ENCODE measurements at places on chromosomes 1 and 21. TPM values are rescaled to one million over a fixed set of nuclear protein-coding genes. Genes with fewer than 3 reads are reported as not detected.

GRCh38 chr1:54052431-54052933 lies 522 bp downstream of the TMEM59 start:
- DNase-seq: peak; percentile 88

DNA sequence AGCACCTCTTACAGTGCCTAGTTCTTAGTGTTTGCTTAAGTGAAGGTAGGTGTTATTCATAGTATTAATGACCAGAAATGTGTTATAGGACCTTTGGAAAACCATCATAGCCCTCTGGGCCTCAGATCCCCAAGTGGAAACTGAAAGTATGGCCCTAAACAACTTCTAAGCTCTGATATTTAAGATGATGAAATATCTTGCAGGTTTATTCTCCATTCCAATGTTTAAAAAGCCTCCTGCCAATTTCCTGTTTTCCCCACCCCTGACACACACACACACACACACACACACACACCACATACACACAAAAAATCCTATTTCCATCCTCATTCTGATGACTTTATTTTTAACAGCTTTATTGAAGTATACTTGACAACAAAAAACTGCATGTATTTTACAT lies 108.2 kb downstream of the DIRAS3 start:
- no peak for DNase-seq

DNA sequence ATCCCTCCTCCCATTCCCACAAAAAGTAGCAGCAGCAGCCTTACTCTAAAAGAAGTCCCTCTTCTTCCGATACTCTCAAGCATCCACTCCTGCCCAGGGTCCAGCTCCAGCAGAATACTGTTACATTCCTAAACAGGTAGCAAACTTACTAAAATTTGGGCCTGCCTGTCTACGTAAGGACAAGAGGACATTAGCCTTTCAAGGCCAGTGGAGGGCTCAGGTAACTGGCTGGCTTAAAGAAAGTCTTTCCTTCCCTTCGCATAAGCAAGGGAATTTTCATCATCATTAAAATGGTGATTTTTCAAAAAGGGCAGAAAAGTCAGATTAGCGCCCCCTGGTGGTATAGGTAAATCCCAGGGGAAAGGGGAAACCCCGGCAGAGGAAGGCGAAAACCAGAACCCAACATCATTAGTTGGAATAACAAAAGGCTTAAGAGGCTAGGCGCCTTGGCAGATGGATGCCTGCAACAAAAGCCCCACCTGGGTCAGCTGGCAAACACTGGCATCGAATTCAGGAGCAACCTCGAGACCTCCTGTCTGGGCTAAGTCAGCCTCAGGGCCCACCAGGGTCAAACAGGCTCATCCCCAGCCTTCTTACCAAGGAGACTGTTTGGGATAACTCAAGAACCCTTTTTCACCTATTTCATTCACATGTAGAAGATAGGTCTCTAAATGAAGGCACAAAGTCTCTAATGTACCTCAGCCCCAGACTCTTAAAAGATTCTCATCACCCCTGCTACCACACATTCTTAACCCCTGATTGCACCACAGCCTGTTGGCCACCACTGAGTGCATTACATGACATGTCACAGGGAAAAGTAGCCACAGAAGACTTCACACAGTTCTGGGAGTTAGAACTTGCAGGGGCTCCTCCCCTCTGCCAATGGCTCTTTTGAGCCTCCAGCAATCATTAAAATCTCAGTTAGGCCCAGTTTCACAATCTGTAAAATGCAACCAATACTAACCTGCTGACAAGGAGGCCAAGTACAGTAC lies 36.7 kb downstream of the ERI3 start:
- peak; percentile 67 for DNase-seq

Gene RER1
- total RNA-seq: 135 TPM

- DNase-seq: no peak
Measured at GRCh38 chr21:39805983-39806382, 61.0 kb downstream of the IGSF5 start.

DNA sequence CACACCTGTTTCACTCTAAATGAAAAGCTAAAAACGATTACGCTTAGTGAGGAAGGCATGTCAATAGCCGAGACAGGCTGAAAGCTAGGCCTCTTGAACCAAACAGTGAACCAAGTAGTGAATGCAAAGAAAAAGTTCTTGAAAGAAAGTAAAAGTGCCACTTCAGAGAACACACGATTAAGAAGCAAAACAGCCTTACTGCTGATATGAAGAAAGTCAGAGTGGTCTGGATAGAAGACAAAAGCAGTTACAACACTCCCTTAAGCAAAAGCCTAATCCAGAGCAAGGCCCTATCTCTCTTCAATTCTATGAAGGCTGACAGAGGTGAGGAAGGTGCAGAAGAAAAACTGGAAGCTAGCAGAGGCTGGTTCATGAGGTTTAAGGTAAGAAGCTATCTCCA lies 130.7 kb downstream of the SIPA1L2 start:
- DNase-seq: no peak

Gene FCER1G
- total RNA-seq: not detected

GRCh38 chr21:29436143-29436542 lies 137.4 kb downstream of the BACH1 start:
- no peak for DNase-seq

GRCh38 chr1:22594396-22594795 lies 31.1 kb downstream of the EPHA8 start:
- DNase-seq: no peak

DNA sequence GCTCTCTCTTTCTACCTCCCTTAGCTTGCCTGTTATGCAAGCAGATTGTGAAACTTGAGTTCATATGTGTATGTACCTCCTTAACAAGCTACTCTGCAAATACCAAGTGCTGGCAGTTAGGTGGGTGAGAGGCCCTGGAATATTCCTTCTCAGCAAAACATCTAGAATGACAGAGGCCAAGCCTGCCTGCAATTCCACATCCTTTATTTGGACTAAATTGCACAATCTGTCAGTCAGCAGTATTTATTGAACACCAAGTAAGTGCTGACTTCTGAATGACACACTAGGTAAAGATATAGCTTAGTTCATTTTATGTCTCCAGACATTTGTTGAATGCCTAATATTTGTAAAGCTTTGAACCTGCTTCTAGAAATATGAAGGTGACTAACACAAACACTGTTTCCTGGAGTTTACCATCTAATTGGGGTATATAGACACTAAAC lies 87.5 kb downstream of the RGL1 start:
- no peak for DNase-seq

DNA sequence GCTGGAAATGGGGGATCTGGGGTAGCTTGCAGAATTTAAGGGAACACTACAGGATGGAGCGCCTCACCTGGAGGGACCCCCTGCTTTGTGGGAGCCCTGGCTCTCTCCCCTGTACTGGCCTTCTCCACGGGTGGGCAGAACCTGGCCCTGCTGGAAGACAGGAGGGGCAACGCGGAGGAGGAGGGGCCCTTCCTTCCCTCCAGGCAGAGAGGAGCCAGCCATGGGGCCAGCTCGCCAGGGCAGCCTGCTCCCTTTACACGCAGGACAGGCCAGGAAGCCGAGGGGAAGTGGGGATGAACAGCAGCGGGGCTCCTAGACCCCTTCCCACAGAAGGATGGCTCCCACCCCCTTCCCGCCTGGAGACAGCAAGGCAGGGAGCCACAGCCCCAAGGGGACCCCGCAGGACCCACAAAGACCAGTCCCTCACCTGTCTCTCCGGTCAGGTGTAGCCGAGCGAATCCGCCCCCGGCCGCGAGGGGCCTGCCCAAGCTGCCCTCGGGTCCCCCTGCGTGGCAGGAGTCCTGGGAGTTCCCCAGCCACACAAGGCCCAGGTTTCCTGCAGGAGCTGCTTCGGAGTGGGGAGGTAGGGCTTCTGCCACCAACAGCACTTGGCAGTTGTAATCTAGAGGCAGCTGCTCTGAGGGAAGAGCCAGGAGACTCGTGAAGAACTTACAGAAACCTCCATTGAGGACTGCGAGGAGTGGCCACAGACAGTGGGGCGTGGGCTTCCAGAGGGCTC lies 1.6 kb upstream of the SLC19A1 start:
- DNase-seq: no peak

DNA sequence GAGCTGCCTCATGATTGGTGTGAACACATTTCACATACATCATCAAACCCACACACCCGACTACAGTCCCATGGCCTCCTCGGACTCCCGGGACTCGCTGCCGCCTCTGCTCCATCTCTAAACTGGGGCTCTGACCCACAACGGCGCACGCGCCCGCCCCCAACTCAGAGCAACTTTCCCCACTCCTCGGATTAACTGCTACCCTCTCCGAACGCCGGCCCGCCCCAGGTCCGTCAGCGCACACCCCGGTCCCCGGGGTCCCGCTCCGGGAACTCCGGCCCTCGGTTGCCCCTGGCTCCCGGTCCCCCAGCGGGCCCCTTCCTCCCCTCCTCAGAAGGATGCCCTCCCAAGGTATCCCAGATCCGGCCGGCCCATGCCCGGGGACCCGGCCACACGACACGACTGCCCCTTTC lies 740 bp downstream of the DSTYK start:
- DNase-seq: peak; percentile 67

Gene KCND3
- 0.13 TPM for total RNA-seq

All from GM23248 (cell line).